ENCODE measurements at places on chromosomes 6 and 20.

- peak; percentile 91 for DNase-seq
Measured at GRCh38 chr6:1287103-1287591, 24.8 kb upstream of the FOXQ1 start.

DNA sequence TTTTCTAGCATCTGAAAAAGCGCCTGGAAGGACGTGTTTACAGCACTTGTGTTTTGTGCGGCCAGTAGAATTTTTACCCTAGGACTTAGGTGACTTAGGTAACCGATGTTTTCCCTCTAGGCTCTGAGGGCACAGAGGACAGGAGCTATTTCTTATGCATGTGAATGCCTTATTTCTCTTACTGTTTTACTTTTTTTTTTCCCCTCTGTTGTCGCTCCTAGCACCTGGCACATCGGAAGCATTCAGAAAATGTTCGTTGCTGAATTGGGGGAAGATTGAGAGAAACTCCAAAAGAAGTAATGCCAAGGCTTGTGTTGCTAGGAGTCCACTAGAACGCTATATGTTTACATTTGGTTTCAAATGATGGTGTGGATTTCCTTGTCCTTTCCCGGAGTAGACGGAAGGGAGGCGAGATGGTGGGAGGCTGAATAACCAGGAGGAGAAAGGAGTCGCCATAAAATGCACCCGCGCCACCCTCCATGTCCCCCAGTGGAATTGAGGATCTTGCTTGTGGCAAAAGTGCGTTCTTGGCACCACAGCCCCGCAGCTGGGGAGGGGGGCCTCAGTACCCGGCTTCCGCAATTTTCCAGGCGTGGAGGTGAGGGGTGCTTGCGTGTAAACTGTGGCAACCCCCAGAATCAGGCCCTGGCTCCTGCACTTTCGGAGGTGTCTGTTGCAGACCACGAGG, 6.9 kb downstream of the OLIG3 start:
- no peak for DNase-seq

DNA sequence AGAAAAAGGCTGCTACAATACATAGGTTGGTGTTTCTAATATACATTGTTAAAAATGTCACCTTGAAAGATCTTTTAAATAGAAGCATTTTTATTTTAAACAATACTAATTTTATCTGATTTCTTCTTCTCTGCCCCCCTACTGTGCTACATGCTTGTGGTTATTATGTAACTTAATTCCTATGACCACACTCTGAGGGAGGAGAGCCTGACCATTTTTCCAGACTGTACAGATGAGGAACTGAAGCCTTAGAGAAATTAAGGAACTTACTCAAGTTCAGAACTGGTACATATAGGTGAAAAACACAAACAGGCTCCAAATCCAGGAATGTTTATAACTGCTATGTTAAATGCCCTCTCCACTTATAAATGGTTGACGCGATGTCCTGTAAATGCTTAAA, 43.4 kb upstream of the ARHGAP18 start:
- peak; percentile 81 for DNase-seq

DNA sequence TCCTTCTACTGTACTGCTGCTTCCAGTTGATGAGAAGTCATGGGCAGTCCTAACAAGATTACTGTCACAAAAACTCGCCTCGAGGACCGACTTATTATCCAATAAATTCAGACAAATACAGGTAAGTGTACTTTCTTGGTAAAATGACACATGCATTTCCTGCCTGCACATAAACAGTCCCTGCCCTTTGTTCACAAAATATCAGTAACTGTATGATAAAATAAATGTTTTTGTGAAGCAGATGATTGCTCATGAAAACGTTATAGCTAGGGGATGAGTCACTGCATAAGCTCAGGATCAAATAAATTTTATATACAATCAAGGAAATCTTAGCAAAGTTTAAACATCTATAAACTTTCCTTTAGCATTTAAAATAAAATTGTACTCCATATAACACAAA, 164.5 kb upstream of the RIPOR2 start:
- no peak for DNase-seq

DNA sequence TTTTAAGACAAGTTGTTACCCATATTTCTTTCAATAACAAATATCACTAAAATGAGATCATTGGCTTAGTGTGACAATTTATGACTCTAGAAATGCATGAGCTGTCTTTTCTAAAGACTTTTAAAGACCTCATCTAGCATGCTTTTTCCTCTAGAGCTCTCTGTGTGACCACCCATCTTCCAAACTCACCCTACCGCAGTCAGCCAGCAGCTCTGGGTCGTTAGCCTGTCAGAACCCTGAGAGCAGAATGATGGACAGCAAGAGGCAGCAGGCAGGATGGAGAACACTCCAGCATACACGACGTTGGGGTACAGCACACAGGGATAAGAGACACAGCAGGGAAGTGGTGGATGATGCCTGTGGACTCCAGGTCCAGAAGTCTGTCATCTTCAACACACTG, 45.1 kb upstream of the TBX18 start:
- DNase-seq: no peak

DNA sequence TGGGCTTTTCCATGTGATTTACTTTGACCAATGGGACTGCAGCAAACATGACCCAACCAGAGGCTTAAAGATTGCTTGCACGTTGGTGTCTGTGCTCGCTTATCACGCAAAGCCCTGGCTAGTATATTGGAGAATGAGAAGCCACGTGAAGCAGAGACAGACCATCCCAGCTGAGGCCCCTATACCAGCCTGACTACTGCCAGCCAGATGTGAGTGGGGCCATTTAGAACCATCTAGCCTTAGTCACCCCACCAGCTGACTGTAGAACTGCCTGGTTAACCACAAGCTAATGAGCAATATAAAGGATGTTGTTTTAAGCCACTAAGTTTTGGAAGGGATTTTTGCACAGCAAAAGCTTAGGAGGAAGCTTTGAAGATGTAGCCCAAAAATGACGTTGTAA, 74.5 kb downstream of the MACROD2 start:
- peak; percentile 40 for DNase-seq

DNA sequence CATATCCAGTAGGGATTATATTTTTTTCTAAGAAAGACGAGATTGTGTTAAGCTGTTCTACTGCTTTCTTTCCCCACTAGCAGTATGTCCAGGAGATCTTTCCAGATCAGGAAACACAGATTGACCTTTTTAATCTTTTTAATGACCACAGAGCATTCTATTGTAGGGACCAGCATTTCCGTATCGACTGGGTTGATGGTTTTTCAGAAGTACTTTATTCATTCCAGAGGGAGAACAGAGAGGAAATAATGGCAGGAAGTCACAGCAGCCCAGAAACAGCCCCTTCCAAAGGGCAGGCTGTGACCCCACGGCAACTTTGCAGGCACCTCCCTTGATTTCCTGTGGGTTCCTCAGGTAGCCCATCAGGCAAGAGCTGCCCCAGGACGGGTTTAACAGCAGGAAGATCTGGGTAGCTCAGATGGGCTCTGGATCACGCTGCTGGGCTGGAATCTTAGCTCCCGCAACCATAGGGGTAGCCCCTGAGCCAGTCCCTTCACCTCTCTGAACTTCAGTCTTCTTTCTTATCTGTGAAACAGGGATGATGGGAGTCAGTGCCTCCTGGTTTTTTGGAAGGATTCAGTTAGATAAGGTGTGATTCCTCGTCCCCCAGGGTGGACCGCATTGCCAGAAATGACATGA, 23.8 kb upstream of the CHMP4B start:
- no peak for DNase-seq

GRCh38 chr20:37451616-37452015, 69.4 kb upstream of the NNAT start:
- no peak for DNase-seq

GRCh38 chr6:57267586-57268293, 45.6 kb upstream of the RAB23 start:
- peak; percentile 99 for DNase-seq

GRCh38 chr6:32187009-32187709, 2.8 kb downstream of the PBX2 start:
- no peak for DNase-seq

DNA sequence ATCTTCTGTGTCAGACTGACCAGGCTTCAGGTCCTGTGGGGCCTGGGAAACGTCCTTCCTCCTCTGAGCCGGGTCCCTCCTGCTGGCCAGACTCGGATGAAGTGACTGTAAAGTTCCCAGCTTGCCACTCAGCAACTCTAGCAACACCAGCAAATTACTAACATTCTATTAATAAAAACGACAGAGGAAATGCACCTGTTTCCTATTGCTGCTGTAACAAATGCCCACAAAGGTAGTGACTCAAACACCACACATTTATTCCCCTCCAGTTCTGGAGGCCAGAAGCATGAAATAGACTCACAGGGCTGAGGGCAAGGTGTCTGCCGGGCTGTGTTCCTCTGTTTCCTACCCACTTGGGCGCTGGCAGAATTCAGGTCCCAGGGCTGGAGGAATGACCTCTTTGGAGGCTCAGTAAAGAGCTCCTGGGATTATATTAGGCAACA, 48.8 kb downstream of the CTCFL start:
- no peak for DNase-seq

- DNase-seq: peak; percentile 14
Measured at GRCh38 chr6:77474286-77474956, 11.1 kb upstream of the HTR1B start.

DNA sequence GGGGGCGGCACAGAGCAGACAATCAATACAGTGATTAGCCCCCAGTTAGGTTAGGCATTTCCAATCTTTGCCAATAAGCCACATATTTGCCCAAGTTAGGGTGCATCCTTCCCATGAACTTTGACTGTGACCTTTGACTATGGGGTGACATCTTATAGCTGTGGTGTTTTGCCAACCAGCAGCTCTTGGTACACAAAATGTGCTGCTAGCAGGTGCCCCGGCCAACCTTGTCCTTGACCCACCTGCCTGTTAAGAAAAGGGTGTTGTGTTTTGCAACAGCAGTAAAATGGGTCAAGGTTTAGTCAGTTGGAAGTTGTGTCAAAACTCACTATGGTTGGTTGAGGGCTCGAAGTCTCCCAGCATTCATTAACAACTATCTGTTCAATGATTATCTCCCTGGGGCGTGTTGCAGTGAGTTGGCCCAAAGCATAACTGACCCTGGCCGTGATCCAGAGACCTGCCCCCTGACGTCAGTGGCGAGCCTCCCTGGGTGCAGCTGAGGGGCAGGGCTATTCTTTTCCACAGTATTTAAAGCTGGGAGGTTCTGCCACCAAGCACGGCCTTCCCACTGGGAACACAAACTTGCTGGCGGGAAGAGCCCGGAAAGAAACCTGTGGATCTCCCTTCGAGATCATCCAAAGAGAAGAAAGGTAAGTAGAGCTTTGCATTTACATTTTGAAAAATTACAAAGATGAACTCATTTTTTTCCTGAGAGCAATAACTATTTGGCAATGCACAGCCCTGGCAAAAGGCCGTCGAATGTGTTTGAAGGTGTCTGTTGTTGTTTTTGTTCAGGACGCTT, at the start of gene PCK1:
Gene PCK1 (plus strand): TSS at position 557 of the 802 bp plus-strand sequence. CDS start 302 bp downstream, outside the sequence.
- DNase-seq: peak; percentile 11

DNA sequence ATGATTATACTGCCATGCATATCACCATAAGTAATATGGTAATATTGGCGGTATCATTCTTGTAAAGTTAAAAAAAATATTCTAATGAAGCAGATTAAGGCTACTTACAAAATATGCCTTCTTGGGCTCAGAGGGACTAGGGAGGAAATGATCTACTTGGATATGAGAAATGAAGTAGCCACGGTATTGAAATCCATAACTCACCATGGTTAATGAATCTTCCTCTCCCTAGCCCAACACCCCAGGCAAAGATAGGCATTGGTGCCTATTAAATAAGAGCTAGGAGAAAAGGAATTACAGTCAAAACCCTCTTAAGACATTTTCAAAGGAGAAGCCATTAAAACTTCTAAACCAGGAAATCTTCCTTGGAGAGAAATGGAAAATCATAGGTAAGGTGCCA, 280.5 kb downstream of the TFAP2B start:
- DNase-seq: no peak

All from EH (cell line).